ENCODE measurements at places on chromosomes 5 and 9.

DNA sequence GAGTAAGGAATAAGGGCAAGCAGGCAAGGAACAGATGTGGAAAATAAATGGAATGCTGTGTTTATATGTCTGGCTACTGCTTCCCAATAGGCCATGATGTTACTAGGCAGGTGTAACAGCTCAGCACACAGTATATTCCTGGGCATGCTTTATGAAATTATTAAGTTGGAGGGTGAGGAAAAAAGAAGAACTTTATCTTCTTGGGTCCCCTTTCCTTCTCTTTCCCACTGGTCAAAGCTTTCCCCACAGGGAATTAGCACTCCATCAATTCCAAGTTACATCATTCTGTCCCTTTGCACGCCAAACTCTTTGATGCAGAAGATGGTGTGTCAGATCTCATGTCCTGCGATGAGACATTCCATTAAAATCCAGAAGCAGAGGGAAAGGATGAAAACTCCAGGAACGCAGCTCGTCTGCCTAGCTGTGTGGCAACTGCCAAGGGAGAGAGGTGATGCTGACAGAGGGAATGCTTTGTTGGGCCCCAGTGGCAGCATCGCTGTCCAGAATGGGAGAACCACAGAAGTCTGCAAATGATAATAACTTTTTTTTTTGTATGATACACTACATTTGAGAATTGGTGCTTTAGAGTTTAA, 447.3 kb upstream of the ARRDC3 start:
- DNase-seq = no peak

GRCh38 chr9:35071814-35072460, 488 bp downstream of the VCP start:
- peak; percentile 86 for DNase-seq

GRCh38 chr9:27383524-27383923, 86.6 kb upstream of the EQTN start:
- no peak for DNase-seq

GRCh38 chr9:135555203-135555602, 6.4 kb upstream of the PAEP start:
- no peak for DNase-seq

GRCh38 chr5:1801967-1802295, 724 bp downstream of the NDUFS6 start:
- DNase-seq = no peak

DNA sequence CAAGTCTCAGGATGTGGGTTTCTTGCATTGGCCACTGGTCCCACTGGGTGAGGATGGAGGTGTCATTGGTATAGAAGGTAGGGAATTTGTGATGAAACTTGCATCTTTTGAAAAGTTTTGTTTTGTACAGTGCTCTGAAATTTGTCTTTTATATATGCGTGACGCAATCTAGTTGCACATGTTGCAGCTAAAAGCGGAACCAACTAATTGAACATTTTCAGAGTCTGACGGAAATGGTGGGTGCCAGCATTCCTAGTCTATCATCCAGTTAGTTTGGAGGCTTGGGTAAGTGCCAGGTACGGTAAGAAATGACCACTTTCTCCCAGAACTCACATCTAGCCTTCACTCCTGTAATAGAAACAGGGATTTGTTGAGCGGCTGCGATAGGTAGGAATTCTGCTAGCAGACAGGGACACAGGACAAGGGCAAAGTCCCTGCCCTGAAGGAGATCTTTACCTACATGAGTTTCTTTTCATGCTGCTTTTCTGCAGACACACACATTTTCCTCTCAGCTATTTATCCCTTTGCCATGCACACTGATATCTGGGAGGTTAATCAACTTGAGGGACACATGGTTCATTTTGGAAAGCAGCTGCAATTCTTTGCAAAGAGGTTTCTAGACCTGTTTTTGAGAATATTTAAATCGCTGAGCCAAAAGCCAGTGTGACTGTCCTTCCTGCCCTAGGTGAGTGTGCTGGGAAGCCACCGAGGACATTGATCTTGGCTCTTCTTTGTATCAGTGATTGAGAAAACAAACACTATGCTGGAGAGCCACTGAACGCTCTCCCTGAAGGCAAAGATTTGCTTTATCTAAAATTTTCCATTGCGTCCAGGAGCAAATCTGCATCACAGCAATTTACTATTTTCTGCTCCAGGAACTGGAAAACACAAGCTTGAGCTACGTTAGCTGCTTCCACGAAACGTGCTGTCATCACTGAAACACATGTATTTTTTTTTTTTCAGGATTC, 89.7 kb downstream of the DAP start:
- no peak for DNase-seq

- DNase-seq = no peak
Observed at GRCh38 chr5:141839015-141839513, 39.1 kb downstream of the PCDH1 start.

- no peak for DNase-seq
Observed at GRCh38 chr9:38278457-38278856, 114.0 kb upstream of the ALDH1B1 start.

GRCh38 chr9:10697044-10697443, 84.2 kb upstream of the PTPRD start:
- DNase-seq = no peak

DNA sequence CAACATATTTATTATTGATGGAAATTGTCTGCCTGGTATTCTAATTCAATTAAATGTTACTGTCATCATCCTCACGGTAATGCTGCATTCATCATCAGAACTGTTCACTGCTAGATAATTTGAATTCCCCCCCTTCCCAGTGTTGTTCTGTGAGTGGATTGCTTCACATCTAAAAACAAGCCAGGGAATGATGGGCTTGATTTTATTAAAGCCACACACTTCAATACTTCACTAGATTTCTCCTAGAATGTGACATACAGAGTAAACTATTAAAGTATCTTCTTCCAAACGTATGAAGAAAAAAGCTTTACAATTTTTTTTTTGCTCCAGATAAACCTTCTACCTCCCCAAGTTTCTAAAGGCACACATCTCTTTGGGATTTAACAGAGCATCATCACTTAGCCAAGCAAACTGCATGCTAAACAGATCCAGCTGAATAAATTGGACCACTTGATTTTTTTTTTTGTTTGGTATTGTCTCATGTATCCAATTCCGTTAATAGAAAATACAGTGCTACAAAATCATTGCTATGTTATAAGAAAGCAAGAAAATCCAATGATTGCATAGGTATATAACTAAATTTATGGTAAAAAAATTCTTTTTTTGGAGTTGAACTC, 692.4 kb downstream of the MTRR start:
- no peak for DNase-seq

GRCh38 chr5:143665866-143666265, 146.1 kb upstream of the HMHB1 start:
- no peak for DNase-seq

GRCh38 chr9:123169926-123170325, 98.5 kb downstream of the STRBP start:
- DNase-seq = no peak

GRCh38 chr5:141514330-141515133, 25.7 kb downstream of the PCDHGC5 start:
- no peak for DNase-seq

- DNase-seq = no peak
Observed at GRCh38 chr5:105836268-105836667, 1834.5 kb downstream of the EFNA5 start.
